Stimulated activated CD4-positive, alpha-beta T cell treated with anti-CD3 and anti-CD28 coated beads, Interleukin-15, amount 100 ng/mL, for 48 hours (primary cell): ENCODE measurements at places on chromosomes 16 and 17.

GRCh38 chr17:79246225-79247190 is 171.9 kb downstream of the ENGASE start:
- no peak for DNase-seq

- DNase-seq, result peak; percentile 40
Measured at GRCh38 chr16:117379-118365, 20.8 kb downstream of the NPRL3 start.

- peak; percentile 58 for DNase-seq
Measured at GRCh38 chr17:80082403-80083135, 18.8 kb upstream of the GAA start.

DNA sequence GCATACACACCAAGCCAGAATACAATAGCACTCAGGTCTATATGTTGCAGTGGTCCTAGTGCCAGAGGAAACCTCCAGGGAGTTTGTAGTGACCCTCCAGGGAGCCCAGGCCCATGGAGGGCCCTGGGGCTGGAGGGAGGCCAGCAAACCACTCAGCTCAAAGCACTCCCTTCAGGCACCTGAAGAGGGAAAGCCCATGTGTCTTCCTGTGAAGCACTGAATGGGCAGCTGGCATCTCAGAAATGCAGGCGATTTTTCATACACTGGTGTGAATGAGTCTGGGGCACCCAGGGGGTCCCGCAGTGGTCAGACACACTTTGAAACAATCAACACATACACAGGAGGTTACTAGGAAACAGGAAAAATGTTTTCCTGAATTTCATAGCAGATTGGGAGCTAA is 12.8 kb downstream of the TBC1D26 start:
- no peak for DNase-seq

DNA sequence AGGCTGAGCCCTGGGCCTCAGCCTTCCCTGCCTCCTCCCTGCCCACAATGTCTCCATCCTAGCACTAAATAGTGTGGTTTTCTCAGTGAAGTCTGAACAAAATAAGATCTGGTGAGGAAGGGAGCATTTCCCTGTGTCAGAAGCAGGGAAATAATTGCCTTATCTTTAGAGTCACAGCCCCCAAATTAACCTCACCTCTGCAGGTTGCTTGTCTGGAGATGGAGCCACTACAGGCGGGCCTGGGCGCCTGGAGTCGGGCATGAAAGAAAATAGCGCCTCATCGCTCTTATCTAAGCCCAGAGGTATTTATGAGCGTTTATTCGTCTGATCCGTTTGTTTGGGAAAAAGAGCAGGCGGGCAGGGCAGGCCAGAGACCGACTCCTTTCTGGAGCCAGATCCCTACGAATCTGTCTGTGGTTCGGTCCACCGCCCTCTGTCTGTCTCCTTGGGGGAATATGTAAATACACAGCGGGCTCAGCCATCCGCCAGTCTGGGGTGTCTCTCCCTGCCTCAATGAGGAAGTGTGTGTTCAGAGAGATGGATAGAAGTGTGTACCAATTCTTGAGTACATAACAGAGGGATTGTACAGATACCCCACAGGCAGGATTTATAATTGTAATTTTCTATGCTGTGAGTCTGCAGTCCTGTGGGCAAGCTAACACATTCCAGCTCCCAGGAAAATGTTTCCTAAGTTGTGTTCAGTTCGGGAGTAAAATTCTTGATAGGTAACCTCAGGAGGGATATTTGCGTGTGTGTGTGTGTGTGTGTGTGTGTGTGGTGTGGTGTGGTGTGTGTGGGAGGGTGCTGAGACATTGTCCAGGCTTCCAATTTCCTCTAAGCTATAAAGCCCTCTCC is 4.3 kb downstream of the HOXB6 start:
- DNase-seq, result no peak

DNA sequence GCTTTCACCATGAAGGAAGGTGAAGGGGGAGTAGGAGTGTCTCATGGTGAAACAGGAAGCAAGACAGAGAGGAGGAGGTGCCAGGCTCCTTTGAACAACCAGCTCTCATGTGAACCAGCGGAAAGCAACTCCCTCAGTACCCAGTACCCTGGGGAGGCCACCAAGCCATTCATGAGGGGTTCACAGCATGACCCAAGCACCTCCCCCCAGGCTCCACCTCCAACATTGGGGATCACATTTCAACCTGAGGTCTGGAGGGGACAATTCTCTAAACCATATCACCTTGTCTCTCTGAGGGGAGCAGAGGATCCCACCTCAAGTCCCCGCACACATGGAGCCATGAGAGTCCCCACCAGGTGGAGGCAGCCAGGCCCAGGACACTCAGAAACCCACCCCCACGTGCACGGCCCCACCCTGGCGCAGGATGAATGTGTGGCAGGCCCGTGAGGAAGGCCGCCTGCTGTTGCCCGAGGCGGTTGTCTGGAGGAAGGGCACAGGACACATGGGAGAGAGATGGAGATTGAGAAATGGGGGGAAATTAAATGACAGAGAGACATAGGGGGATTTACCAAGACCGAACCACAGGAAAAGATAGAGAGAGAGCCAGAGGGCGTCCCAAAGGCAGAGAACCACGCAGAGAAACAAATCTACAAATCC is 85.9 kb downstream of the TMEM132E start:
- no peak for DNase-seq

- no peak for DNase-seq
Measured at GRCh38 chr17:61409301-61410112, 9.9 kb downstream of the TBX2 start.

DNA sequence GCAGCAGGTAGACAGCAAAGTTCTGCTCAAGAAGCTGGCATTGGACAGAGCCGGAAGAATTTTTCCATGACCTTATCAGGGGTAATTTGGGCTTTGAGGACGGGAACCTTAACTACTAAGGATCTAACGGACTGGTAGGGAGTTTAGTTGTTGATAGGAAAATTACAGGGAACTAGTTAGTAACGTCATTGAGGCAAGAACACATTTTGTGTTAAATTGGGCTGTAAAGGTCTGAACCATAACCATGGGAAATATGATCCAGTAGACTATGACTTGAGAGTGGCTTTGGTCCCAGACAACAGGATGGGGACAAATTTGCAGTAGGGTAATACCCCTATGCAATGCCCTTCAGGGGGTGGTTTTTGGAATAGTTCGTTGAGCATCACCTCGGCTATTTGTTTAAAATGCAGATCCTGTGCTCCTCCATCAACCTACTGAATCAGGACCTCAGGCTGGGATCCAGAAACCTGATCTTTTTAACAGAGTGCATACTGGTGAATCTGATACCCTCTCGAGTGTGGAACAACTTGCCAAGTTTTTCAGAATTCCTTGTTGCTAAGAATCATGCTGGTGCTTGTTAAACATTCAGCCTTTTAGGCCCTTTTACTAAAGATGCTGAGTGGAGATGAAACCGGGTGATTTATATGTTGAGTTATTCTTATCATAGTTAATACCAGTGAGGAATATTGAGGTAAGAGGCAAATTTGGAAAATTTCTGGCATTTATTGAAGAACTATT is 255.1 kb downstream of the MAP2K6 start:
- no peak for DNase-seq

DNA sequence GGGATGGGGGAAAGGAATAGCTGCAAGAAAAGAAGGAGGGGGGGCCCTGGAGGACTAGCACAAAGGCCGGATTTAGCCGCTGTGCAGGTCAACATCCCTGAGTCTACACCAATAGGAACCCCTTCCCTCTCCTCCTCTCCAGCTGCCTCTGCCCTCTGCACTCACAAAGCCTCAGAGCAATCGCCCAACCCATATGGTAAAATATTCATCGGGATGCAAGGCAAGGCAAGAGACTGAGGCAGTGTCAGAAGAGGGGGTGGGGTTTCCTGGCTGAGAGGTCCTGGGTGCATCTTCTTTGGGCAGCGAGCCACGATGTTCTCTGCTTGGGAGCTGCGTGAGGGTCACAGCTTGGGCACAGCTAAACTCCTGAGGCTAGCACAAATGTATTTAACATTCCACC is 115.5 kb upstream of the NLRP1 start:
- DNase-seq, result no peak

GRCh38 chr16:46789499-46790414 is 41.2 kb downstream of the C16orf87 start:
- peak; percentile 75 for DNase-seq

DNA sequence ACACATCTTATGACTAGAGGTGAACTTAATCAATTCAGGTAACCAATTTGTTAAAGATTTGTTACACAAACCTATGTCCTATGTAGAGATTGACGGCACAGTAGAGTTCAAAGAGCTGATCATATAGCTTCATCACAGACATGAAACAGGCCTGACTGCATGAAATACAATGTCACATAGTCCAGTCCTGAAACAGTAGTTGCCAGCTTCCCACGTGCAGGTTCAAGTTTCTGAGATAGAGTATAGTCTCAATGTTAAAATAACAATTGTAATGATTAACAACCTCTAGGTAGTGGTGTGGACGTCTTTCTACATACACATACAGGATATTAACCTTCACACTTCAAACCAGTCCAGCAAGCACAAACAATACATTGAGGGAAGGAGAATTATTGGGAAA is 640.7 kb upstream of the SOX9 start:
- no peak for DNase-seq

DNA sequence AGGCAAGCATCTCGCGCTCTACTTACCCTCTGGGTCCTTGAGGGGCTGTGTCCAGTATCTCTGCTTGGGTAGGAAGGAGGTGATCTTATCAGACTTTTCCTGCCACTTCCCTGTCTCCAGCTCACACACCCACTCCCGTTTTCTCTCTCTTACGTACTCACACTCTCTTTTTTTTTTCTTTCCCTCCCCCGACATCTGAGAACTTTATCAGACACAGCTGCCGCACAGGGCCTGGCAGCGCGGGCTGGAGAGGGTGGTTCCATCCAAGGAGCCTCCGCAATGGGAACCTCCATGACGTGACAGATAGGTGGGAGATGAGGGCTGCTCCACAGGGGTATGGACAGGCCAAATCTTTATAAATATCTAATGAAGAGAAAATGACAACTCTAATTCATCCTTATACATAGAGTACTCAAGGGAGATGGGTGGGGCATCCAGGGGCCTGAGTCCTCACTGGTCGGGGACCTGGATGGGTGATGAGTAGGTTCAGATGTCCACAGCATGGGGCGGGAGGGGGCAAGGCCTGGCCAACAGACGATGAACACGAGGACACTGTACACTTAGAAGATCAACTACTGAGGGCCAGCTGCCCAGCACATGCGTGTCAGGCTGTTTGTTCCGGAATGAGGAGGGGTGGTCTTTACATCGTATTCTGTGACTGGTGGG is 23.3 kb downstream of the MINK1 start:
- no peak for DNase-seq

DNA sequence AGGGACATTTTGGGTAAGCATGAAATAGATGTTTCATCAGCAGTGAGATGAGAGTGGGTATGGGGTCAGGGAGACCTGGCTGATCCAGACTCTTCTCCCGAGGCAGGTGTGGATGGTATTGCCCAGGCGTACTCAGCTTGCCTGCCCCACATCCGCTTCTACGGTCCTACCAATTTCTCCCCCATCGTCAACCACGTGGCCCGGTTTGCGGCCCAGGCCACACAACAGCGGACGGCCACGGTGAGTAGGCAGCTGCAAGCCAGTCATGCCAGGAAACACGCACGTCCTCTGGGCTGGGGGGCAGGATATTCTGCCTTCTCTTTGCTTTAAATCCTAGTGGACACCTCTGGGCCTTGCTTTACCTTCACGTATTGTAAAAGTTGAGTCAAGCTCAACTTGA is 44.7 kb downstream of the CPNE2 start:
- no peak for DNase-seq

DNA sequence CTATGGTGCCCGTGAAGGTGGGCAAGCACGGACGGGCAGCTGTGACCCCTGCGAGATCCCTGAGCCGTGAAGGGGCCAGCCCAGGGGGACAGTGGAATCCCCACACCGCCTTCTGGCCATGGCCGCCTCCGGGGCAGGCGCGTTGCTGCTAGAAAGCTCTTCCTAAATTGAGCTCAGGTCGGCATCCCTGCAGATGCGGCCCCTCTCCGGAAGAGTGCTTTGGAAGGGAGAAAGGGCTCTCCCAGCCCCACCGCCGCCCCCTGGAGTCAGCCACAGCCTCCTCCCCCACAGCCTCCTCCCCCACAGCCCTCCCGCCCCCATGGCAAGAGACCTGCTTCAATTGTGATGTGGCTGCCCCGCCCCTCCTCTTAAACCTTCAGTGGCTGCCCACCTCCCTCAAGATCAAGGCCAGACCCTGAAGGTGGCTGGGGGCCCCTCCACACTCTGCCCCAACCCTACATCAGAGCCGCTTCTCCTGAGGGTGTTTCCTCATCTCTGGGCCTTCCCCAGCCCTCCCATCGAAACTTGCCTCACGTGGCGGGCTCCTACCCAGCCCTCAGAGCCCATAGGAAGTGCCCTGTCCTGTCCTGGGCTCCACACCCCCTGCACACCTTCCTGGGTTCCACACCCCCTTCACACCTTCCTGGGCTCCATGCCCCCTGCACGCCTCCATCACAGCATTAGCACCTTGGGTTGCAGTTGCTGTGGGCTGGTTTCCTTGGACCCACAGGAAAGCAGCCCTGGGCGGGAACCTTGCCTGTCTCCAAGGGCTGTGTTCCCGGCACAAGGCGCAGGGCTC is 5.5 kb upstream of the CBFA2T3 start:
- DNase-seq, result no peak

GRCh38 chr16:28569021-28569420 is 15.3 kb downstream of the SGF29 start:
- no peak for DNase-seq

DNA sequence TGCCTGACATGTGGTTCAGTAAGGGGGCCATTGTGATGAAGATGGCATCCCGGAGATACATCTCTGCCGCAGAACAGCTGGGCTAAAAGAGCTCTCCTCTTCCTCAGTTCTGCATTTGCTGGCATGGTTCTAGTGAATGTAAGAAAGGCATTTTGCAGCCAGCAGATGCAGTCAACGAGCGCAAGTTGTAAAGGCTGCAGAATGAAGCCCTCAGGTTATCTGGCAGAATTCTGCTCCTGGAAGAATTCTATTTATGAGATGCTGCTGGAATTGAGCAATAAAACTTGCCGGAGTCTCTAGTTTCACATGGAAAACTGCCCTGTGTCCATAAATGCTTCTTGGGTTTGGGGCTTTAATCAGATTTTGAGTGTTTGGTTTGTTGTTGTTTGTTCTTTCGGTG is 176.8 kb upstream of the HSBP1 start:
- DNase-seq, result no peak

- peak; percentile 25 for DNase-seq
Measured at GRCh38 chr16:12458591-12459358, 344.9 kb downstream of the CPPED1 start.

- DNase-seq, result no peak
Measured at GRCh38 chr16:5735444-5735843, 637.8 kb upstream of the EEF2KMT start.

GRCh38 chr17:19298569-19299213 is 61.5 kb downstream of the EPN2 start:
- DNase-seq, result no peak

DNA sequence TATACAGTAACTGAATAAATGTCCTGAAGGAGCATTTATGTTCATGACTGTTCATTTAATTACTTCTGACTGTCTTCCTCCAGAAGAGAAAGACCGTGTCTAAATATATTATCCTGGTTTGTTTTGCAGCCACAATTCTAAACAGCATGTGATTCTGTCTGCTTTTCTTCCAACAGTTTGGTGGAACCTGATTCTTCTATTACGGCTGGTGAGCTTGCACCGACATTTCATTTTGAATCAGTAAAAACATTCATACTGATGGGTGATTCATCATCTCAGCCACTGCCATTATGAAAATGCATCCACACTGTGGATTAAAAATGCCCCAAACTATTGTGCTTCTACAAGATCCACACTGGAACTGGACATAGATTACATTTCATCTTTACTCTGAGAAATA is 16.9 kb downstream of the KNOP1 start:
- DNase-seq, result no peak

GRCh38 chr16:23195366-23195978 is 12.9 kb downstream of the SCNN1G start:
- no peak for DNase-seq

GRCh38 chr16:79623062-79623461 is 22.5 kb upstream of the MAF start:
- DNase-seq, result no peak
